ENCODE measurements at places on chromosomes 5 and 9.

DNA sequence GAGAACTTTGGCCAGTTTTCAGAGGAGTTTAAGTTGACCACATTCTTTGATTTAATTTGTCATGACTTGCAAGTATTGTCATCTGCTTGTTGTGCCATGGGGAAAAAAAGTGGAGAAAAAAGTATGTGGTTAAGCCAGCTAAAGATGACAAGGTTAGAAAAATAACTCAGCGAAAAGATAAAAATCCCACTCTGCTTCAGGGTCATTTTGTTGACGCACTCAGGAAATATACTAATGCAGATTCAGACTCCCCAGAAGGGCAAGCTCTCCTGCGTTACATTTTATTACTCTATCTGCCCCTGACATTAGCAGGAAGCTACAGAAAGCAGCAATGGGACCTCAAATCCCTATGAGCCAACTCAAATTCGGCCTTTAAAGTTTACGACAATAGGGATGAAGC, 27.6 kb upstream of the TESK1 start:
- no peak for DNase-seq

DNA sequence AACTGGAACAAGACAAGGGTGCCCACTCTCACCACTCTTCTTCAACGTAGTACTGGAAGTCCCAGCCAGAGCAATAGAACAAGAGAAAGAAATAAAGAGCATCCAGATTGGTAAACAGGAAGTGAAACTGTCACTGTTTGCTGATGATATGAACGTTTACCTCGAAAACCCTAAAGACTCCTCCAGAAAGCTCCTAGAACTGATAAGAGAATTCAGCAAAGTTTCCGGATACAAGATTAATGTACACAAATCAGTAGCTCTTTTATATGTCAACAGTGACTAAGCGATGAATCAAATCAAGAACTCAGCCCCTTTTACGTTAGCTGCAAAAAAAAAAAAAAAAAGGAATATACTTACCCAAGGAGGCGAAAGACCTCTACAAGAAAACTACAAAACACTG, 306.6 kb downstream of the PLK2 start:
- DNase-seq, result no peak

DNA sequence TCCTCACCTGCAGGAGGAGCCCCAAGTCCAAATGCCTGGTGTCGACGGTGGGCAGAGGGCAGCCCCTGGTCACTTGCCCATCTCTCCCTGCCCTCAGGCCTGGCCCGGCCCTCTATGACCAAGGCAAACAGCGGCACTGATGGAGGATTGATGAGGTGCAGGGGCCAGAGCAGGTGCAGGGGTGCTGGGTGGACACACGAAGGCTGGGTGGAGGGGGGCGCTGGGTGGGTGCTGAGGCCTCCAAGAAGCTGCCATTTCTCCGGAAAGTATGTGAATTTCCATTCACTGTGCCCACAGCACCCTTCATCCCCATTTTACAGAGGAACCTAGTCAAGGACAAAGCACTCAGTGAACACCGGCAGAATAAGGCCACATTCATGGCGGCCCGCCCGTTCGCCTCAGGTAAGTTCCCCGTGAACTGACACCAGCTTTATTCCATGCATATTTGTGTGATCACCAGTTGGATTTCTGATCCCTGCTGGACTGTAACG, 143.8 kb upstream of the PPP1R26 start:
- DNase-seq, result no peak

DNA sequence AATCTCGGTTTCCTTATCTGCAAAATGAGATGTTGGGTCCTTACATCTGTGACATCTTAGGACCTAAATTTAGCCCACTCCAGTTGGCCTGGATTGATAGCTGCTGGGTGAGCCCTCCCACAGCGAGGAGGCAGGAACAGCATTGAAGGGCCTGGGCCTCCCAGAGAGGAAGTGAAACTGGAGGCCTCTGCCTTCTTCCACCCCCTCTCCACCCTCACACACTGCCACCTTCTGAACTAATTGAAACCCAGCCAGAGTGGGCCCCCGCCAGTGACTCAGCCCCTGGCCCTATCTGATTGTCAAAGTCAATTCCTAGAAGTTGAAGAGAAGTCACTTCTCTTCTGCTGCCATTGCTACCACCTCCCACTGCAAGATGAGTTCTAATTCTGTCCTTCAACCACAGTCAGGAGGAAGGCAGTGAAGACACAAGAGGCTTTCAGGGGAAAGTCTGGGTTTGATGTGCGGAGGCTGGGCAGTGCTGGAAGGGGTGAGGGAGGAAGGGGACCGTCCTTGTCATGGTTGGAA, 55.2 kb upstream of the NEK6 start:
- DNase-seq, result no peak

DNA sequence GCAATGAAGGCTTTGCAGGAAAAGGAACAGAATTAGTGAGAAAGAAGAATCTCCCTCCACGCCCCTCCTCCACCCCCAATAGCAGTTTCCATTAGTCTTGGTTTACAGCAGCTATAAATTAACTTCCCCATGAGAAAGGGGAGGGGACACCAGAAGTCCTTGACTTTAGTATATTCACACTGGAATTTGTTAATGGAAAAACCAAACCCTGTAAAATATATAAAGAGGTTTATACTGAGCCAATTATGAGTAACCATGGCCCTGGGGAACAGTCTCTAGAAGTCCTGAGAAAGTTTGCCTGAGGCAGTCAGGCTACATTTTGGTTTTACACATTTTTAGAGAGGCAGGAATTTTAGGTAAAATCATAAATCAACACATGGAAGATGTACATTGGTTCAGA, 88.5 kb downstream of the ALDH1A1 start:
- no peak for DNase-seq
